ENCODE measurements at places on chromosomes 2 and 18. TPM values are rescaled to one million over a fixed set of nuclear protein-coding genes. Genes with fewer than 3 reads are reported as not detected.

DNA sequence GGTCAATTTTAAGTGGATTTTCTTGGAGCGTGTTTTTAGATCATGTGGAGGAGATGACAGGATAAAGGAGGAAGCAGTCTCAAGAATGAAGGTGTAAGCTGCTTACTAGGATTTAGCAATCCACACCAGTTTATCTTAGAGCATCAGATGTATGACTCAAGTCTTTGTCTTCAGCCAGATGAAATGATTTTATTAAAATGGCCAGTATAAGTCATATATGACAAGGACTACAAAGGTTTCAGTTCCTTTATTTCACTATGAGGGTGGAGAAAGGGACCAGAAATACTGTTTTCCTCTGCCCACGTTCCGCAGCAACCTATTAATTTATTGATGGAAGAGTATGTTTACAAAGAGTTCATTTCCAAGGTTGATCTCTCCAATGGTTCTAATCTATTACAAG is 970.5 kb upstream of the SLC39A10 start:
- no peak for DNase-seq

- peak; percentile 36 for DNase-seq
These were observed 158.5 kb upstream of the LMAN1 start for GRCh38 chr18:59517446-59518165.

DNA sequence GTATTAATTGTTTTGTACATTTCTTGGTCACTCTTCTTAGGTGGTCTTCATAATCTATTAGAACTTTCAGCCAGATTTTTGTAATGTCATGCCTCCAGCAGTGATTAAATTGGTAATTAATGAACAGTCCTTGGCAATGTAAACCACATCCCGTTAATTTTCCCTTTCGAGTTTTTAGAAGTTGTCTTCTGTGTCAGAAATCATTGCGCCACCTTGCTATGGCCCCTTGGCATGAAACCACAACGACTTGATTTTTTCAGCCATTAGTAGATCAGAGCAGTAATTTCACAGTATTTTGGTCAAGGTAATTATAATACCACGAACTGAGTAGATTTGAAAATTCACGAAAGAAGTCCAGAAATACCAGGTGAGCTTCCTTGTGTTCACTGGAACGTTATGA is 86.0 kb upstream of the OTX1 start:
- DNase-seq, result no peak

DNA sequence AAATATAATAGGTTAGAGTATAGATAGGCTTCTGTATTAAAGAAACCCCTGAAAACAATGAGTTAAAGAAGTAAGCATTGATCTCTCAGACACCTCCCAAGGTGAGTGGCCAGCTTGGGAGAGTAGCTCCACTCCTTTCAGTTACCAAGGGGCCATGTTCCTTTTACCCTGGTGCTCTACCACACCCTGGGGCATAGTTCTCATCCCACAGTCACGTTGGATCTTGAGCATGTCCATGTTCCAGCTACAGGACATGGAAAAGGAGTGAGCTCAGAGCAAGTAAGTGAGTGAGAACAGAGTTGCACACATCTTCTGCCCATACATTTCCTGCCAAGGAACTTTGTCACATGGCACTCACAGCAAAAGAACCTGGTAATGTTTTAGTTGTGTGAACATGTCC is 325.9 kb upstream of the SLC39A10 start:
- DNase-seq, result no peak

DNA sequence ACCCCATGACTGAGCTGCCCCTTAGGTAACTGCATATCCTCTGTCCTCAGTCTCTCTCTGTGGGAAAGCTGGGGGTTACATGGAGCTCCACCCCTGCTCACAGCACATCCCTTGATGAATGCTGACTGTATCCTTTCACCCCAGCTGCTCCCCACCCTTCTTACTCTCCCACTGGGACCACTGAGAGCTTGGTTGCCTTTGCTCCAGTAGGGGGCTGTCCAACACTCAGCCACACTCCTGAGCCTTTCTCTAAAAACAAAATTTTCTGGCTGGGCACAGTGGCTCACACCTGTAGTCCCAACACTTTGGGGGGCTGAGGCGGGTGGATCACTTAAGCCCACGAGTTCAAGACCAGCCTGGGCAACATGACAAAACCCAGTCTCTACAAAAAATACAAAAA is 89.2 kb upstream of the MSH2 start:
- DNase-seq, result no peak

DNA sequence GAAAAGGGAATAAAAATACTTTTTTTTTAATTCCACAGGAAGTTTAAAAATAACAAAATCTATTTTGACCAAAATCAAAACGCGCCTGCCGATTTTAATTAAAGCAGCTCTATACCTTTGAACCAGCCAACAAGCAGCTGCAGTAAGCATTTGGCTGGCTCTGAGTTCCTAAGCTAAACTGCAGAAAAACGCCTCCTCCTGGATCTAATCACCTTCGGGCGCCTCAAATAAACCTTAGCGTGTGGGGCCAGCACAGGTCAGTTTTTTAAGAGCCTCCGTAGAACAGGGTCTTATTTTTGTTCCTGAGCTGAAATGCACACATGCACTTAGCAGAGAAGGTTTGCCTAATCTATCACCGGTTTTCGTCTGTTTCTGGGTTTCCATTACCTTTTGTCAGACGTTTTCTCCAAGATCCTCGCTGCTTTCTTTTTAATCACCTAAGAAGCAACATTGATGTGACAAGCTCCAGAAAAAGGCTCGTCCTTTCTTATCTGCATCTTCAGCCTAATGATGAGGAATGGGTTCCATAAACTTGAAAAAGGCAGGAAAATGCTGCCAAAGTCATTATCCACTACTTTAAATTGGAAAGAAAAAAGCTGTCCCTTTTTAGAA is 64.7 kb upstream of the HNRNPA3 start:
- no peak for DNase-seq

Gene MYO1B
- 150 TPM for total RNA-seq

All from skin of body (tissue), 3 donors.